ENCODE measurements at places on chromosomes 2 and 18.

GRCh38 chr2:67666386-67667053 lies 269.4 kb downstream of the ETAA1 start:
- DNase-seq: no peak

DNA sequence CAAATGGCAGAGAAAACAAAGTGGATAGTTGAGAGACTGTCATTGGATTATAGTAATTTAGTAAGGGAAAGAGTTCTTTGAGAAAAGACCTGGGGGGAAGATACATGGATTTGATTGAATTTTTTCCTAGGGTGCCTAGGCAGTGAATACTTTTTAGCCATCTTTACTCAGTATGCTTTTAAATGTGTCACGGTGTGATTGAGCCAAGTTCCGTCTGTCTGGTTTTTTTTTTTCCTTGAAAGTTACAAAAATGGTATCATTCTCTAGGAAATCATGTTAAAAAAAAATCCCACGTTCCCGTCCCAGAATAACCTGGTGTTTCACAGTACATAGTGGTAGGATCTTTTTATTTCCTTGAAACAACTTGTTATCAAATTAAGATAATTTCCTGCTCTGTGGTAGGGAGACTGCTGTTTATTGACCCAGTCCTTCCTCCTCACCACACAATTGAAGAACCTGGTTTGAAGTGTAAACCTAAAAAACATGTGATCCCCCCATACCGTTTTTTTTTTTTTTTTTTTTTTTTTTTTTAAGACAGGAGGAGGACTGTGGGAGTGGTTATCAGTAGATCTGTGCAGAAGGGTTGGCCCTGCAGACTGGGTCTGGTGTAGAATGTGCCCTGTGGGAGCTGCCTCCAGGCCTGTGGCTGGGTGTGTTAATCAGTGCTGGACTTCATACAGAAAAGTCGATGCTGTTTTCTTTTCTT lies 55.1 kb downstream of the DGKD start:
- no peak for DNase-seq

DNA sequence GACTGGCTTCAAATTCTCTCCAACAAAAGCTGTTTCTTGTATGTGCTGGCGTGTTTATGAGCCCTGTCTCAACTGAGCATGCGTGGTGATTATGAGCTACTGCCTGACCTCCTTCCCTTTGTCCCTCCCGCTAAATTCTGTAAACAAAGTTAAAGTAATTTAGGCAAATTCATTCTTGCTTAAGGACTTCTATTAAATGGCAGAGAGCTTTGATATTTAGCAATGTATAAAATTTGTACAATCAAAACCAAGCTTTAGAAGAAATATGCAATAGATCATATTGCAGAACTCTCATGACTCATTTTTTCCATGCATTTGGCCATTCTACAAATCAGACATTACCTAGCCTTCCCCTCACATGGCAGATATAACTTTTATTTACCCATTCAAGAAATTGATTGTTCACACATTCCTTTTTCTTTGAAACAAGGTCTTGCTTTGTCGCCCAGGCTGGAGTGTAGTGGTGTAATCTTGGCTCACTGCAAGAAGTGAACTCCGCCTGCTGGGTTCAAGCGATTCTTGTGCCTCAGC lies 18.2 kb downstream of the IGFBP2 start:
- no peak for DNase-seq

DNA sequence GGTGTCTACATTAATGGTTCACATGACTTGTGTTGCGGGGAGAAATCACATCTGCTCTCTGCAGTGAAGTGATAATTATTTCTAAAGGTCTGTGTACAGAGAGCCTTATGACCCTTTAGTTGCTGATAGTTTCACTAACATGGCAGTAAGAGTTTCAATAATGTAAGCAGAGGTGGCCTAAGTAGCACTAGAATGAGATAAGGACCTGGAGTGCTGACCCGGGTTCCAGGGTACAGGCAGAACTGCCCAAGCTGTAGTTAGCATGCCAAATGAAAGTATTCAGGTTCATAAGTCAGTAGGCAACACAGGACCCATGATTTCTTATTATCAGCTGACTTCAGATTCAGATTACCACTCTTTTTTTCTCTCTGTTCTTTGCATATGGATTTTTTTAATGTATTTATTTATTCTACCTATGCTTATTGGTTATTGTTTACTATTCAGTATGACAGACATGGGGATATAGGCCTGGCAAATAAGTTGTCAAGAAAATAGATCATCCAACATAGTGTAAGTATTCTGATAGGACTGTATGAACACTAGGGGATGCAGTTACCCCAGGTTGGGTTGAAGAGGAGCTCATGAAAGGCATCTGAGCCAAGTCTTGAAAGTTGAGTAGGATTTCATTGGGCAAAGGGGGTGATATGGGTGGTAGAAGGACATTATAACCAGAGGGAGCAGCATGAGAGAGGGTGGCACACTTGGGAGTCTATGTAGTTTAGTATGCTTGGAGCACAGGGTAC lies 105.2 kb downstream of the CCDC85A start:
- no peak for DNase-seq

GRCh38 chr18:6860804-6861448 lies 131.4 kb downstream of the ARHGAP28 start:
- no peak for DNase-seq

DNA sequence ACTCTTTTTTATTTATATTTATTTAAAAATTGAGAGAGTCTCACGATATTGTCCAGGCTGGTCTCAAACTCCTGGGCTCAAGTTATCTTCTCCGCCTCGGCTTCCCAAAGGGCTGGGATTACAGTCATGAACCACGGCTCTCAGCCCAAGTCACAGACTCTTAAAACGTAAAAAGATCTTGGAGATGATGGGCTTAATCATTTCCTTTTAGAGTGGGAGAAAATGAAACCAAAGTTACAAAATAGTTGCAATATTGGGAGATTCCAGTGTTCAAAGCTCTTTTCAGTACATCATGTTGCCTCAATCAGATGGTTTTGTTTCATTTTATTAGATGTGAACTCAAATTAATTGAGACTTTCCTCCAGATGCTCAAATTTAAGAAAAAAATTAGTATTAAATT lies 151.4 kb upstream of the XPO1 start:
- DNase-seq: no peak

DNA sequence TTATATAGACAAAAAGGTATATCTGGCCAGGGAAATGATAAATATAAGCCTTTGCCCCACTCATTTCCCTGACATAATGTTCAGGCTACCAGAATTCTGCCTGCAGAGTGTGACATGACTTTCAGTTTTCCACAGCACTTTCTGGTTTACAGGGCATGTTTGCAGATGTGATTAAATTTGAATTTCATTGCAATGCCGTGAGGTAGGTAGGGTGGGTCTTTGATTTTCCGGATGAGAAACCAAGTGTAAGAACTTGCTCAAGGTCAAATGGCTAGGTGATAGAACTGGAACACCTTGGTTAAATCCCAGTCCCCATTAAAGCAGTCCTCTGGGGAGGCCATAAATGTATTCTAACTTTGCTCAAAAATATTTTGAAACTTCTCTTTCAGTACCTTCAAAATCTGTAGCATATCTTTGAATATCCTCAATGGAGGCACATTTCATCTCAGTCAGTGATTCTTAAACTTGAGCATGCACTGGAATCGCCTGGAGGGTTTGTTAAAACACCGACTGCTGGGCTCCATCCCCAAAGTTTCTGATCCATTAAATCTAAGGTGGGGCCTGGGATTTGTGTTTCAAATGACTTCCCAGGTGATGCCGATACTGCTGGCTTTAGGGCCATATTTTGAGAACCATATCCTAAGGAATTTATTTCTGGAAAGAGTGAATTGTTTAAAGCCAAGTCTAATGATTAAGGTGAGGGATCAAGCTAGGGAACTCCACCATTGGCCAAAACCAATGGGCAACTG lies 35.0 kb downstream of the MRPL33 start:
- no peak for DNase-seq

DNA sequence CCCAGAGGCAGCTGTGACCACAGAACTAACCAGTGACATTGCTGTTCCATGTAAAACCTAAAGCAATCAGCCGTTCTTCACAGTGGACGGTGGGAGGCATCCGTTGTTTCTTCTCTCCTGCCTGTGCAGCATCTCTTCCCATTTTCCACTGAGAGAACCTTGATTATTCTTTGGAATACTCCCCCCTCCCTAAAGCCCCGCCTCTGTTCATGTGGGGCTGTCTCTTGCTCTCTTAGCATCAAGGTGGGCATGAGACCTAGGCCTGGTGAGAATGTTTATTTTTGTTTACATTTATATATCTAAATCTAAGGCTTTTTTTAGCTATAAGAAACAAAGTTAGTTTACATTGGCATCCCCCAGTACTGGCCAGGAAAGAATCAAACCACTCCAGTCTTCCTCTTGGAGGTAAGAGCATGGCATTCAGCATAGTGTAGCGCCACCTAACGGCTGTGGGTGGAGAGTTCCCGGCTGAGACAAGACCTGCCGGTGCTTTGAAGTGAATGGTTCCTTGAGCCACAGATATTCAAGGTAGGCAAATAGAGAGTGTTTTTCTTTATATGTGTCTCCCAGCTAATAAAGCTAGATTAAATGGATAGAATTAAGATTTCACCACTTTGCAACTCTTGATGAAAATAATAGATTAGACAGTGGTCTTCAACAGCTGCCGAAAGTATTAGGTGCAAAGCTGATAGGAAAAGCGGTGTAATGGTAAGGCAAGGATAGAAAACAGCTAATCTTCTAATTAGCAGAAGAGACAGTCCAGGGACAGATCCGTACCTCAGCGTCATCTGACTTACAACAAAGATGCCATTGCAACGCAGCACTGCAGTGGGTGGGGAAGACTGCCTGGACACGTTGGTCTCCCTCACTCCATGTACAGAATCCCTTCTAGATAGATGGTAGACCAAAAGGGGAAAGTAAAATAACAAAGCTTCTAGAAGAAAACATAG lies 219.6 kb upstream of the RAB12 start:
- DNase-seq: no peak

DNA sequence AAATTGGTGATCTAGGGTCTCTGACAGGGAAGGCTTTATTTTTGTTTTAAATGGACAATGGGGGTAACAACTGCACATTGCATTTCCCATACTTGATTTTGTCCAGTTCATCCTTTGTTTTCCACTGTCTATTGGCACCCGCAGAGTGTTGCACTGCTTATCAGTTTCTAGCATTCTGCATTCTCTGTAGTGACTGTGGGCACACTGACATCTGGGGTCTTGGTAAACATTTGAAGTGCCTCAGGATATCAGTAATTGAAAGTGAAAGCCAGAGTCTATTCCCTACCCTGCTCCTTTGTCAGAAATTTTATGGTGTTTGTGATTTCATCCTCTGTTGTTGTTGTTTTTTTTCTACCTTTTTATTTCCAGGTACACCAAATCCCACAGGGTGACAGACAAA lies 132.1 kb upstream of the EPC2 start:
- DNase-seq: no peak

DNA sequence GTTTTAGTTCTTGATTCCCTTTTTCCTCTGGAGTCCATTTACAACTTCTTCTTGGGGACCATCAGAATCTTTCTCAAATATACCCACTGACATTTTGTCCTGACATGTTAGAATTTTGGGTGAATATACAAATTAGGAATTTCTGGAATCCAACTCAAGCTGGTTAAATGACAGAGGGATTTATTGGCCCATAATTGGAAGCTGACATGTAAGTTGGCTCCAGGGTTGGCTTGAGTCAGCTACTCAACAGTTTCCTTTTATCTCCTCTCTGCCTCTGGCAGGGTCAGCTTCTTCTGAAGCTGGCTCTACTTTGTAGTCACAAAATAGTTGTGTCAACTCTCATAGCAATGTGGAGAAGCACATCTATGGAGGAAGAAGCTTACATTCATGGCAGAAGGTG lies 36.6 kb upstream of the PPP1R1C start:
- no peak for DNase-seq

DNA sequence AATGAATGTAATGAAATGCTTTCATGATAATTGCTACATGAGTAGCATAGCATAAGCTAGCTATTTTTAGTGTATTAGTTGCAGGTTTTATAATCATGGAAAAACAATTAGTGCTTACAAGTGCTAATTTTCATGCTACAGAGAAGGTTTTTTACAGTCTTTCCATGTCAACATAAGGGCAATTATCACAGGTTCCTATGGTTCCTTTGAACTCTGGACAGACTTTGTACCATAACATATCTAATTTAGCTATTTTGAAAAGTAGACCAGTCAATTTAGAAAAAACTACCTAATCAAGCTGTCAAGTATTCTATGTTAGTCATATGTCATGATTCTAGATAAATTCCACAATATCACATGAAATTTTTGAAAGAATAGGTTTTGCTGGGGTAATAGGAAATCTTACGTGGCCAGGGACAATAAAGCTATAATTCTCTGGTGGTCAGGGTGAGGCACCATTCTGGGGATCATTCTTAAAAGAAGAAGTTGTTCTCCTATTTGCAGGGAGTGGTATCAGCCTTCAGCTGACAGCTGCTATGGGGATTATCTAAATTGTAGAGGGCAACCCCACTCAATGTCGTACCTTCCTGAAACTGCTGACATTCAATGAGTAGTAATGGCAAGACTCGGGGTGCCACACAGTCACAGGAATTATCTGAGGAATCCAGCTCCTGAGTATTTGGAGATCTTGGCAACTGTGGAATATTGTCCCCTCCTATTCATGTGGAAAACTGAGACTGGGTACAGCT lies 724.0 kb upstream of the LINC00305 start:
- no peak for DNase-seq

GRCh38 chr2:238302087-238302486 lies 13.7 kb upstream of the PER2 start:
- DNase-seq: no peak

DNA sequence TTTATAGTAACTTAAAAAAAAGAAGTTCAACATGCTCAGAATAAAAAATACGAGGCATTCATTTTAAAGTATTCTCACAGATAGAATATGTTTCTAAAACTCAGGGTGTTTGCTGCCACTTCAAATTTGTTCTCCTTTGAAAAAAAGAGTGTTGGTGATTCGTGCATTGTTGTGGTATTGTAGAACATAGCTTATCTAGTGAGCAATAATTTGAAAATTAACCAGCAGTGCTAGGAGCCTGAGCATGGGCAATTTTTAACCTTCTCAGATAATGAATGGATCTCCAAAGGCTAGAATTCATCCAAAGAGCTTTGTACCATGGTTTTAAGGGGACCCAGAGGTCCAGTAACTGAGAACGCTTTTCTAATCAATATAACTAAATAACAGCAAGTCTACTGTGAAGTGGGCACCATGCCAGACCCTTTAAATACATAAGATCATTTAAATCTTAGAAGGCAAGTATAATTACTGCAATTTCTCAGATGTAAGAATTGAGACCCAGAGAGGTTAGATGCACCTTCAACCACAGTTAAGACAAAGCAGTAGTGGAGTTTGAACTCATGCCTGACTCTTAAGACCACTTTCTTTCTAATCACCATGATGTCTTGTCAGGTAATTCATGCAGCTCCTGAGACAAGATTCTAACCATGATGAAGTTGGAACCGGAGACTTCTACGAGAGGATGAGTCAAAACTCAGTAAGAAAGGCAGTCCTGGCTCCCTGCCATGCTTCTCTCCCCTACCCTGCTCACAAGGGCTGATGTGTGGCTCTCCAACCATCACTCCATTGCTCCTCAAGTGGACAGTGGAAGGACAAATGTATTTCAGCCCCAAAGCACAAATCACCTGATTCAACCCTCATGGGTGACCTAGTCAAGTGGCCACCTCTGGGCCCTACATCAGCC lies 3.4 kb downstream of the CYRIA start:
- DNase-seq: no peak
